ENCODE measurements at places on chromosomes 16 and 17.

- no peak for DNase-seq
Observed at GRCh38 chr17:27564463-27564862, 66.5 kb upstream of the LGALS9 start.

- DNase-seq: peak; percentile 14
Observed at GRCh38 chr16:81774348-81774747, 4.7 kb upstream of the PLCG2 start.

DNA sequence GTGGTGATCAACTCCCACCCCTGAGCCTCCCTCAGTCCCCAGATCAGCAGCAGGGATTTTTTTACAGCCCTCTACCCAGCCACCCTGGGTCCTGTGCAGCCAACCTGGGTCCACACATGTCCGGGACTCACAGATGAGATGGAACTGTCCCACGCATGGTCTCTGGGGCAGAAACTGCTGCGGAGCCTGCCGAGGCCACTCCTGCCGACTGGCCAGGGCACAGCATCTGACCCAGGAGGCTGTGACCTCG is 48.0 kb upstream of the ZCCHC14 start:
- DNase-seq: no peak

DNA sequence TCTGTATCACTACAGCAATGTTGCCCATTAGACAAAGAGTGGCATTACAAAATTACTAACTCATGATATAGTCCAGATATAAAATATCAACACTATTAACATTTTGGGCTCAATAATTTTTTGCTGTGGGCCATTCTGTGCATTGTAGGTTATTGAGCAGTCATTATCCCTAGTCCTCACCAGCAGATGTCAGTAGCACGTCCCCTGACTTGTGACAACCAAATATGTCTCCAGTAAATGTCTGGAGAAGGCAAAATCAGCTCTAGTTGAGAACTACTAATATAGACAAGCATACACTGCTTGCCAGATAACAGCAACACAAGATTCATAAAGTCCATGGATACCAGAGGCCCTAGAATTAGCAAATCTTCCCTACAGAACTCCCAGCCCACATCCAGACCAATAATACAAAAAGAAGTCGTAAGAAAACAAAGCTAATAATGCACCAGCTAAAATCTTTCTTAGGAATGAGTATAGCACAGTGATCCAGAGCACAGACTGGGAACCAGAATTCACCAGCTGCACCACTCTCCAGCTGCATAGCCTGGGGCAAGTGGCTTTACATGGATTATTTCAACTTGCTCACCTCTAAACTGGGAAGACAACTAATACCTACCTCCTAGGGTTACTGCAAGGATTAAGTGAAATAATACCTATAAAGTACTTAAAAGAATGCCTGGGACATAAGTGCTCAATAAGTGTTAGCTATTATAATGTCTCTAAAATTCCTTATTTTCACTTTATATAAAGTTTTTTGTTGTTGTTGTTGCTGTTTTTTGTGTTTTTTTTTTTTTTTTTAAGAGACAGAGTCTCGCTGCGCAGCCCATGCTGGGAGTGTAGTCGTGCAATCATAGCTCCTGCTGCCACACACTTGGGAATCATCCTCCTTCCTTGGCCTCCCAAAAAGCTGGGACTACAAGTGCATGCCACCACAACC is 23.7 kb downstream of the HELZ start:
- DNase-seq: peak; percentile 46

GRCh38 chr17:944266-944826 is 35.2 kb downstream of the NXN start:
- DNase-seq: no peak

DNA sequence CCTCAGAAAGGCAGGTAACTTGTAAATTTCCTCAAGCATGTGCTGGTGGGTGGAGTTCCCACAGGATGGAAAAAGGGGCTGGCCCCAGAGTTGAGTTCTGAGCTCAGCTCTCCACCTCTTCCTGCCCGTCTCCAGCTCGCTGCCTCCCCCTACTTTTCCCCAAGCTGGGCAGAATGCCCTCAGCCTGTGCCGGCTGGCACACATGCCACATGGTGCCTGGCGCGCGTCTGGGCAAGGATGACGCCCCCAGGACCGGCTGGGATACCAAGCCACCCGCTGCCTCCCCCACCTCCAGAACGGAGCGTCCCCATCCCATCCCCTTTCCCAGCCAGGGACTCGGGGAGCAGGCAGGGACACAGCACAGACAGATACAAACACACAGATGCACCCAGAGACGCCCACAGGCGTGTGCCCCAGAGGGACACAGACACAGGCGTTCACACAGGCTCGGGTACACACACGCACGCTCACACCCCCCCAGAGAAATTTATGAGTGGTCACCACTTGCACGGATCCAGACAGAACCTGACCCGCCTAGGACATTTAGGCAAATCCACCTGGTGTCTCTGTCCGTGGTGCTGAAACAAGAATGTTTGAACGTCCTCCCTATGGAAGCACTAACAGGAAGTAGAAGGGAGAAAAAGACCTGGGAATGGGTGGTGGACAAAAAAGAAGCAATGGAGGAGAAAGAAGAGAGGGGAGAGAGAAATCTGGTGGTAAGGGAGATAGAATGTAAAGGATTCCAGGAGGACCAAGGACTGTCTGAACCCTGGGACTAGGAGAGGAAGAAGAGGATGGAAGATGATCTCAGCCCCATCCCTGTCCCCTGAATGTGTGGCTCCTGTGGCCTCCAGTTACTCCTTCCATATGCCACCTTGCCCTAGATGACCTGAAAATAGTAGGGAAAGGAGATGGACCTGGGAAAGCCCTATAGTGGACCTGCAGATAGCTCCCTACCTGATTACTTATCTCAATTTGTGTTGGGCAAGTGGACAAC is 15.5 kb downstream of the NEUROD2 start:
- DNase-seq: no peak

GRCh38 chr16:48495303-48495702 is 110.1 kb upstream of the SIAH1 start:
- no peak for DNase-seq

Data from CD4-positive, alpha-beta T cell treated with Interleukin-1 beta for 1 hour (primary cell).